B cell (primary cell): ENCODE measurements at places on chromosomes 2 and 18. TPM values are rescaled to one million over a fixed set of nuclear protein-coding genes. Genes with fewer than 3 reads are reported as not detected.

EDAR gene
- not detected in 2 replicates for total RNA-seq

VSNL1 gene
- not detected in 2 replicates for total RNA-seq

DNA sequence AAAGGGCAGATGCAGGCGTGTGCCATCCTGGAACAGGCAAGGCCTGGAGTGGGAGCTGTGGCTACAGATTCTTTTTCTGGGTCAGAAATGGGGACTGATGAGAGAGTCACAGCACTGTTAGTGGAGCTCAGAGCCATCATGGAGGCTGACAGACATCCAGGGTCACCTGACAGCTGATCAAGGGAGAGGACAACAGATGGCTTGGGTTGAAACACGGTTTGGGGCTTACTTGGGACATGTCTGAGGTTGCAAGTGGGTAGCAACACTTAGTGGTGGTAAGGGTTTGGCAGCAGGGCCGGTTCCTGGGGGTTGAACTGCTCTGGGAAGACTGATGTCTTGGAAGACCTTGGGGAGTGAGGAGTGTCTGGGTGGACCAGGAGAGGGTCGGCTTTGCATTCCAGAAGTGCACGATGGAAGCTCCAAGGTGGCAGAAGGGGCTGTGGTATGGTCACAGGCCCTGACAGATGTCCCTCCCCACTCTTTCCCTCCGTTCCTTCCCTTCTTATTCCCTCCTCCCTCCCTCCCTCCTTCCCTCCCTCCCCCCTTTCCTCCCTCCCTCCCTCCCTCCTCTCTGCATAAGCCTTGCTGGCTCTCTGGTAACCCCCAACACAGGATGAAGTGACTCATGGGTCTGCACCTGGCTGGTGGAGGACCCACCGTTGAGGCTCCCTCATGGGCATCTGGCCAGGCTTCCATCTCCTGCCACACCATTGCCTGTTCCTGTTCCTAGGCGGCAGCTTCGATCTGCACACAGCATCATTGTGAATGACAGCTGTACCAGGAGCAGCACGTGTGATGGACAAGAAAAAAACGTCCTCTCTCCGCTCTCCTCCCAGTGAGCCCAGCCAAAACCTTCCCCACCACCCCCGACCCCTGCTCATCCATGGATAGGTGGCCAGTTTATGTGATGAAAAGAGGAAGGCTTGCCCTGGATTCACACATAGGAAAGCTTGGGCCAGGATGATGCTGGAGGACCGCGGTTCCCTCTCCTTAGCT is 63.8 kb upstream of the RPL31 start:
- no peak for DNase-seq

DNA sequence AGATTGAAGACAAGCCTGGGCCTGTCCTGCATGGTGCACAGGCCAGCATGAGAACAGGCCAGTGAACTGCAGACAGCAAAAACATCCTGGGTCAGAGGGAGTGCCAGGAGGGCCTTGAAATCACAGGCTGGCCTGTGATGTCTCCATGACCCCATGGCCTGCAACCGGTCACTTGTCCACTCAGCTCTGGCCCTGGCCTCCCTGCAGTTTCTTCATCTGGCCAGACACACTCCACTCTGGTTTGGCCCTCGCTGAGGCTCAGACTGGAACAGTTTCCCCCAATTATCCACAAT is 12.6 kb downstream of the CYRIA start:
- no peak for DNase-seq

GRCh38 chr2:159290289-159290907 is 3.9 kb upstream of the WDSUB1 start:
- no peak for DNase-seq

- no peak for DNase-seq
Measured at GRCh38 chr2:124514236-124514635, 489.1 kb downstream of the CNTNAP5 start.
